ENCODE measurements at places on chromosomes 3 and 15. TPM values are rescaled to one million over a fixed set of nuclear protein-coding genes. Genes with fewer than 3 reads are reported as not detected.

GRCh38 chr15:95603802-95604201, 726.7 kb upstream of the NR2F2 start:
- DNase-seq, result no peak

The CPEB1 gene
- 1.4 TPM for total RNA-seq

The GABRG3 gene
- 0.25 TPM for total RNA-seq

DNA sequence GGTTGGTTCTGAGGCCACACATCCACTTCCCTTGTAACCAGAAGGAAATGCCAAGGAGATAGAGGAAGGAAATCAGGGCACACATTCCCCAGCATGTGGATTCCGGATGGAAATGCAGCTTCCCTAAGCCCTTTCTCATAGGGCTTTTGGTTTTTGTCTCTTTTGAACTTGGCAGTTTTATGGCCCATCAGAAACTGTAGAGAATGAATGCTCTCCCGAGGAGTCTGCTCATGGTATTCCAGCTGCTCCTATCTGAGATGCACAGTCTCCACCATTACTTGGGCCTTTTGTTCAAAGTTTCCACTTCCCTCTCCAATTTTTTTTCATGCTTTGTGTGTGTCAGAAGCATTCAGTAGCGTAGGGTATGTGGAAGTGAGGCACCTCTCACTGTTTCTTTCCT, 21.2 kb downstream of the XYLB start:
- no peak for DNase-seq

The MESP1 gene
- total RNA-seq, result 0.32 TPM

GRCh38 chr3:43649365-43649968, 27.7 kb upstream of the ANO10 start:
- peak; percentile 62 for DNase-seq

The MESD gene
- total RNA-seq, result 35.8 TPM

Data from endodermal cell (in vitro differentiated cells).